ENCODE measurements at places on chromosomes 13 and 19. TPM values are rescaled to one million over a fixed set of nuclear protein-coding genes. Genes with fewer than 3 reads are reported as not detected.

TEX29 gene
- total RNA-seq: 0.36 TPM

NOTCH3 gene
- 49.8 TPM for total RNA-seq

HPN gene
- total RNA-seq: under 0.01 TPM

AMER2 gene
- not detected for total RNA-seq

ZNF730 gene
- total RNA-seq: 0.72 TPM

CYP2A6 gene
- not detected for total RNA-seq

NBEA gene
- 3.2 TPM for total RNA-seq

LRRC25 gene
- 0.88 TPM for total RNA-seq
